ENCODE measurements at places on chromosomes 12 and 14.
A peak's percentile ranks its signal among the peaks of the same experiment; 100 is the strongest.

DNA sequence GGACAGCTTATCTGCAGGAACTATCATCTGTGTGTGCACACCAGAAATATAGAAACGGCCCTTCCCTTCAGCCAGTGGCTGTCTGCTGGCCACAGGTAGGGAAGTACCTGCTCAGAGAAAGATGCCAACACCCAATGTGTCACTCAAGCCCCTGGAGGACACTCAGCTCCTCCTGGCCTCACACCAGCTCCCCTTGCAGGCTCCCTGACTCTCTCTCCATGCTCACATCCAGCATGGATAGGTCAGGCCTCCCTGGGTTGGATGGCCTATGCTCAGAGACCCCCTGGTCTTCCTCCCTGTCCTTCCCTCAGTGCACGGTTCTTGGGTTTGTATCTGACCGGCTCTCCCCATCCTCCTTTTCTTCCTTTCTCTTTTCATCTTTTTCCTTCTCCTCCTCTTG is 202.1 kb downstream of the BCL11B start:
- no peaks in the 10 kb centered on the region for H3K36me3 ChIP-seq
- no peak for DNase-seq
- no peaks in the 10 kb centered on the region for H3K27me3 ChIP-seq
- H3K27ac ChIP-seq, result no peak overlapping the region
- no peaks in the 10 kb centered on the region for H3K4me1 ChIP-seq
- H3K4me3 ChIP-seq, result no peak overlapping the region

GRCh38 chr14:44995770-44996294 is 33.8 kb downstream of the TOGARAM1 start:
- DNase-seq, result no peak
- H3K27me3 ChIP-seq, result no peaks in the 10 kb centered on the region
- no peak overlapping the region for H3K27ac ChIP-seq

DNA sequence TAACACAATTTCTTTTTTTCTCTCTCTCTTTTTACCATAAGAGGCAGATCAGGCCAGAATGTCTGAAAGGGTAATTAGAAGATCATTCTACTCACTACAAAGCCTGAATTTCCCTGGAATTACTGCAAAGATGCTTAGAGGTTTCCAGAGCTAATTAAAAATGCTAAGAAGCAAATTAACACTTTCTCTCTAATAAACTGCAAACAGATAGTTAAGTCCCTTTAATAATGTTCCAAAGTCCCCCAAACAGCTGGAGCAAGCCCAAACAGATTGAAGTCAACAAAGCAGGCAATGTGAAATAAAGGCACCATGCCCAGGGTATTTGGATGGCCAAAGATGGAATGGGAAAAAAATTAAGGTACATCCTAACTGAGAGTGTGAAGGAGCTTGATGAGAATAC is 208.8 kb upstream of the LRFN5 start:
- no peaks in the 10 kb centered on the region for H3K4me1 ChIP-seq
- H3K27ac ChIP-seq, result no peak overlapping the region
- no peak for DNase-seq
- no peak overlapping the region for H3K4me3 ChIP-seq
- no peaks in the 10 kb centered on the region for H3K27me3 ChIP-seq
- no peaks in the 10 kb centered on the region for H3K36me3 ChIP-seq

DNA sequence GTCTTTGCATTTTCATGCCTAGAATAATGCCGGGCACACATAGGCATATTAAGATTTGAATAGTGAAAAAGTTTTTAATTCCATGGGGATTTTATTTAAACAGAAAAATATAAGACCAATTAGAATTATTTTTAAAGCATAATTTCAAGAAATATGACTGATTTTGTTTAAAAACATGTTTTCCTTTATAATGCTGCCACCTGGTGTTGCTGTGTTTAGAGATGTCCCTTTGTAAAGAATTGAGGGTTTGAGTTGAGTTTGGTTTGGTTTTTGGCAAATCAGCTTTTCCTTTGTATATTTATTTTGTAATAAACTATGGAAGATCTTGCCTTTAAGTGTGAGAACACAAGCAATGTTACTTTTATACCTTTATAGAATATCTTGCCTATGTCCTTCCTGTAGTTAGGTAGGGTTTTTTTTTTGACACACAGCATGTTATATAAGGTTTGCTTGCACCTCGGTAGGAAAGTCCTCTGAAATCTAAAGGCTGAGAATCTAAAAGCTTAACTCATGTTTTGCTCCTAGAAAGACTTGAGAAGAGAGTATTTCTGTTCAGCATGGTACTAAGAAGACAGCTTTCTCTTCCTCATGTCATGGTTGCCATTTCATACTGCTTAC is 31.4 kb upstream of the SNAPC1 start:
- H3K4me3 ChIP-seq, result no peak overlapping the region
- no peak for DNase-seq
- H3K36me3 ChIP-seq, result peaks cover 85% of the 10 kb centered on the region
- no peak overlapping the region for H3K27ac ChIP-seq
- H3K4me1 ChIP-seq, result no peaks in the 10 kb centered on the region
- no peaks in the 10 kb centered on the region for H3K27me3 ChIP-seq

- no peaks in the 10 kb centered on the region for H3K27me3 ChIP-seq
- peaks cover 17% of the 10 kb centered on the region for H3K4me1 ChIP-seq
- no peak overlapping the region for H3K27ac ChIP-seq
- no peaks in the 10 kb centered on the region for H3K36me3 ChIP-seq
Observed at GRCh38 chr12:42141981-42142606, 2.6 kb downstream of the GXYLT1 start.

- no peak for DNase-seq
- peak overlapping the region; percentile 50 for H3K4me3 ChIP-seq
- H3K4me1 ChIP-seq, result peaks cover 24% of the 10 kb centered on the region
- H3K36me3 ChIP-seq, result no peaks in the 10 kb centered on the region
- H3K27me3 ChIP-seq, result no peaks in the 10 kb centered on the region
Observed at GRCh38 chr14:89430391-89431236, 13.6 kb upstream of the FOXN3 start.

DNA sequence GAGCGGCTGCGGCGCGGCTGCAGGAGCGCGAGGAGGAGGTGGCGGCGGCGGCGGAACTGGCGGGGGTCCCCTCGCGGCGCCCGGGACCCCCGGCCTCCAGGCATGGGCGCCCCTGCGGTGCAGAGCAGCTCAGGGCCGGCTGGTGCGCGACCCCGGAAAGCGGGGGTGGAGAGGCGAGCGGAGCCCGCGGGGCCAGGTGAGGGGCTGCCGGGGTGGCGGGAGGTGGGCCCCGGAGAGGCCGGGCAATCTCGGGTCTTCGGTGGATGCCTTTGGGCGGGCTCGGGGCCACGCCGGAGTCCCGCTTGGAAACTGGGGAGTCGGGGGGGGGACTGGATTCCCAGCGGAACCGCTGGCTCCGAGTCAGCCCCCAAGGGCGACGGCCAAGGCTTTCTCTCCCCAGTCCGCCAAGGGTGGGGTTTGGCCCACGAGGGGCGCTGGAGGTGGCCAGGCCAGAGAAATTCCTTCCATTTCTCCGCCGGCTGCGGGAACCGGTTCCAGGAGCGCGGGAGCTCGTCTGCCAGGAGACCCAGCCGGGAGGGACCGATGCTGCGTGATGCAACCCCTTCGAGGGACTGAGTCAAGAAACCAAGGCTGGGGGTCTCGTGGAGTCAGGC is 13.9 kb upstream of the NR4A1 start:
- no peak overlapping the region for H3K27ac ChIP-seq
- peak overlapping the region; percentile 45 for H3K4me3 ChIP-seq
- H3K4me1 ChIP-seq, result peaks cover 55% of the 10 kb centered on the region
- no peaks in the 10 kb centered on the region for H3K27me3 ChIP-seq

GRCh38 chr12:51187370-51187987 is 14.5 kb upstream of the TFCP2 start:
- H3K27me3 ChIP-seq, result no peaks in the 10 kb centered on the region
- H3K4me1 ChIP-seq, result no peaks in the 10 kb centered on the region
- H3K4me3 ChIP-seq, result no peak overlapping the region
- H3K27ac ChIP-seq, result no peak overlapping the region

DNA sequence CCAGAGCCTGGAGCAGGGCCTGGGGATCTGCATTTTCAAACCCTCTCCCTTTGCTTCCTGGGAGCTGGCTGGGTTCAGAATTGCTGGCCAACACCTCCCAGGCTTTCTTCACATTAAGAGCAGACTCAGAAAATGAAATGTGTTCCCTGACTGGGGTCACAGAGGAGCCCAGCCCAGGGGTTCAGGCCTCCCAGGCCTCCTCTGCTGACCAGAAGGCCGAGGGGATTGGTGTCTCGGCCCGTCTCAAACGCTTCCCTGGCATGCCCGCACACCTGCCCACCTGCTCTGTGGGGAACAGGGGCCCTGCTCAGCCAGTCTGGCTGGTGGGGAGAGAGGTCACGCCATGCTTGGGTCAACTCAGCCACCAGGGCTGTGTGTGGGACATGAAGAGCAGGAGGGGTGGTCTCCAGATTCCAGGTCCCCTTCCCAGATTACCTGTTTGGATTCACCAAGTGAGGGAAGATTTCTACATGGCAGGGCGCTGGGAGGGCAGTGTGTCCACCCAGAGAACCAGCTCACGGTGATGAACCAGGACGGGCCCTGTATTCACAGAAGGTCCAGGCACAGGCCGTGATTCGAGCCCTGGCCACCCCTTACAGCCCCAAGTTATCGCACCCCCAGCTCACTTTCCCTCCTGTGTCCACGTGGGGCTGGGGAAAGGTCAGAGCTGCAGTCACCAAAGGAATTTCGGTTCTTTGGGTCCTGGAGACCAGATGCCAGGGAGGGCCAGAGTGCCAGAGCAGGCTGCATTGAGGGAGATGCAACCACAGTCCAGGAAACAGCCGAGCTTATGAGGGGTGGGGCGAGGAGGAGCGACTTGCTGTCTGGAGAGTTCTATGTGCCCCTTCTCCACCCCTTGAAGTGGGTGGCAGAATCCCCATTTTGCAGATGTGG is 55.2 kb upstream of the RIN3 start:
- no peaks in the 10 kb centered on the region for H3K27me3 ChIP-seq
- H3K4me1 ChIP-seq, result peaks cover 16% of the 10 kb centered on the region
- H3K36me3 ChIP-seq, result no peaks in the 10 kb centered on the region
- H3K4me3 ChIP-seq, result no peak overlapping the region

DNA sequence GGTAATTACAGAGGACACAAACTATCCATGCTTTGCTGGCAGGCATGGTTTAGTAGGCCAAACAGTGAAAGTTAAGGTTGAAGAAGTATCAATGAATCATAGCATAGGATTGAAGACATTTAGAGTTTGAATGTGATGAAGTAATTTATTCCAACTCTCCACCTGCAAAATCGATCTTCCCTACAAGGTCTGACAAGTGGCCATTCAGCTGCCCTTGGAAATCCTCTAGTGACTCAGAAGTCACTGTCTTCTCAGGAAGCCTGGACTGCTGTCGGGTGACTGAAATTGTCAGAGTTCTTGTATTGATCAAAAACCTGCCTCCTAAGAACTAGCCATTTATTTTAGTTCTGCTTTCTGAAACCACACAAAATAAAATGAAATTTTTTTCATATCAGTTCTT is 17.7 kb upstream of the STXBP6 start:
- no peak overlapping the region for H3K4me3 ChIP-seq
- no peak overlapping the region for H3K27ac ChIP-seq
- peaks cover 7% of the 10 kb centered on the region for H3K27me3 ChIP-seq
- no peaks in the 10 kb centered on the region for H3K36me3 ChIP-seq
- DNase-seq, result no peak
- no peaks in the 10 kb centered on the region for H3K4me1 ChIP-seq

DNA sequence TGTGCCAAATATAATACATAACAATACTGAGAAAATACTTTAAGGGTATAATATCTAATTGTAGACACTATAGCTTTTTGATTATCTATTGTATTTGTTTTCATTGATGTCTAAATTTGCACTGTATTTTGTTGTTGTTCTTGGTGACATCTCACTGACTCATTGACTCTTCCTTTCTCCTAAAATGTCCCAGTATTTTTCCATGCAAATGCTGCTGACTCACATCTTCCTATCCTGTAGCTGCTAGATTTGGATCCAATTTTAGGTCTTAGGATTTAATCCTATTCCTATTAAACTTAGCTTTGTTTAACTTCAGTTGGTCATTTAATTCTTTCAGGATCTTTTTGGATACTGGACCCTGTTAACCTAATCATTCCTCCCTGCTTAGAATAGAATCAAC is 148.5 kb downstream of the TMTC2 start:
- H3K4me1 ChIP-seq, result no peaks in the 10 kb centered on the region
- H3K27me3 ChIP-seq, result no peaks in the 10 kb centered on the region
- DNase-seq, result no peak
- no peaks in the 10 kb centered on the region for H3K36me3 ChIP-seq
- no peak overlapping the region for H3K4me3 ChIP-seq
- H3K27ac ChIP-seq, result no peak overlapping the region

DNA sequence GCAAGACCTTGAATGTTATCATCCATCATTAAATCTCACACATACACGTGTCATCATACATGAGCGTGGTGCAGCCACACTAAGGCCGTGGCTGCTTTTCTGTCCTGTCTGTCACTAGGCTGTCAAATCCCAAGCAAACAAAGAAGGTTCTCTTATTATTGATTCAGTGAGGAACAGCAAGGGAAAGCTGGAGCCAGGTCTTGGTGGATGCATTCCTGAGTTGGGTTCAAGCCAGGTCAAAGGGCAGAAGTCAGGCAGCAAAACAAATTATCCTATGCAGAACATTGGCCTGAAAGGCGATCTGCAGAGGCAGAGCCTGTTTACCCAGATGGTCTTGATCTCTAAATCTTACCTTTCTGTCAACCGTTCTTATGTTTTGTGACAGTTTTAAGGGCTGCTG is 252.3 kb downstream of the NEDD1 start:
- no peaks in the 10 kb centered on the region for H3K27me3 ChIP-seq
- no peaks in the 10 kb centered on the region for H3K4me1 ChIP-seq
- H3K4me3 ChIP-seq, result no peak overlapping the region
- no peak for DNase-seq
- no peaks in the 10 kb centered on the region for H3K36me3 ChIP-seq

All from CD4-positive, alpha-beta T cell (primary cell).